Activated CD4-positive, CD25-positive, alpha-beta regulatory T cell treated with anti-CD3 and anti-CD28 coated beads, Interleukin-2, amount 50 U/mL, for 72 hours (primary cell): ENCODE measurements at places on chromosomes 1 and 21.

DNA sequence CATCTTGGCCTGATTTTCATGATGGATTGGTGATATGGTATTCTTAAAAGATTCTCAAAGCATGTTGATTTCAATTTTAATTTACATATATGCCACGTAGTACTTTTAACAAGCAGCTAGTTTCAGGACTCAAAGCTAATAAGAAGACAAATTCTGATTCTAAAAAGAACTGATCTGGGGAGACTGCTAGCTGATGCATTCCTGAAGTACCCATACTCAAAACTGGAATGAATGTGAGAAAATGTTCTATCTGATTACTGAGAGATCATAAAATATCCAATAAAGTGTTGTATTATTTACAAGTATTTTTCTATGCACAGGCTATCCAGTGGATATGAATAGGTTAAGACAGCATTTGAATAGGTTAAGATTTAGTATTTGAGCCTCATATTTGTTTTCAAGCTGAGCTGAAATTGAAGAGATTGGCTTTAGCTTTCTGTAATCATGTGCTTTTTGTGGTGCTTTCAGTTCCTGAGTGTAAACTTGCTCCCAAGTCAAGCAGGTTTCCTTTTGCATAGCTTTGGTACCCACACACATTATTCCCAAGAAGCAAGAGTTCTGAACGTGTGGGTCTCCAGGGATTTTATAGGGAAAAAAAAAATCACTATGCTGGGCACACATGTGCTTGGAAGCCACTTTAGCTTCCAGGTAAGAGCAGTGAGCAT, 114.1 kb downstream of the VPS13D start:
- DNase-seq: no peak

DNA sequence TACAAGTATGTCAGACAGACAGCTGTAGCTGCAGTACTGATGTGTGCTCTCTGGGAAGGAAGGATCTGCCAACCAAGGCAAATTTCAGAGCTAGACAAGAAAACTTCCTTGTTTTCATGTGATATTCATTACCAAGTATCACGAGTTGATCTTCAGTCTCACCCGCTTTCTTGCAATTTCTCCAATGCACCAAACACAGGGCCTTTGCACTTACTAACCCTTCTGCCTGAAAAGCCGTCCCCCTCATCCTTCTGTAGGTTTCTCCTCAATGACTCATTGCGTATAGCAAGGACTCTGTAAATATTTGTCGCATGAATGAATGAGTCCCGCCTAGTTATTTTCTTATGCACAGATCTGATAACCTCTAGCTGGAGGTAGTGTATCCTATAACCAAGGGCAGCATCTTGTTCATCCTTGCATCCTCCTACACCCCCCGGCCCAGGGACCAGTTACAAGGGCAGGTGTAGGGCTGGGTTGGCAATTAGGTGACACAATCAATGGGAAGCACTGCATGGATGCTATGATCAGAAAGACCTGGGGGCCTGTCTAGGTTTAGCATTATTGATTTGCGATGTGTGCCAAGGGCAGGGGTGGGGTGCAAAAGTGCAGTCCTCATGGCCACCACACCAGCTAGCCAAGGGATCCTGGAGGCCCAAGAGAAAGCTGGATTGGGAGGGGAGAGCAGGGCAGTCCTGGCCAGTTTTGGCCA, 51.4 kb upstream of the GPR157 start:
- no peak for DNase-seq

DNA sequence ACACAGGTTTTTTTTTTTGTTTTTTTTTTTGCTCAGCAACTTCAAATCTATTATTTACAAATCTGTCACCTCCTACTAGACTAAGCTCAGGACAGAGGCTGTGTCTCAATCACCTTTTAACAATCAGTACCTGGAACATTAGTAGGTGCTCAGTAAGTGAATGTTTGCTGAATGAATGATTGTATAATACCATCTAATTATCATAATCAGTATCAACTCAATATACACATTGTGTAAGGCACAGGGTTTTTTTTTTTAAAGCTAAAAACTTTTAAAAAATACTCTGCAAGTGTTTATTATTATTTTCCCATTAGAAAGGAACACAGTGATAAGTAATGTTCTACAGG, 9.2 kb downstream of the ERRFI1 start:
- no peak for DNase-seq

GRCh38 chr1:61343734-61344420, 261.5 kb downstream of the NFIA start:
- no peak for DNase-seq

- DNase-seq: no peak
These were observed 82.7 kb downstream of the SIK1 start for GRCh38 chr21:43343992-43344886.

DNA sequence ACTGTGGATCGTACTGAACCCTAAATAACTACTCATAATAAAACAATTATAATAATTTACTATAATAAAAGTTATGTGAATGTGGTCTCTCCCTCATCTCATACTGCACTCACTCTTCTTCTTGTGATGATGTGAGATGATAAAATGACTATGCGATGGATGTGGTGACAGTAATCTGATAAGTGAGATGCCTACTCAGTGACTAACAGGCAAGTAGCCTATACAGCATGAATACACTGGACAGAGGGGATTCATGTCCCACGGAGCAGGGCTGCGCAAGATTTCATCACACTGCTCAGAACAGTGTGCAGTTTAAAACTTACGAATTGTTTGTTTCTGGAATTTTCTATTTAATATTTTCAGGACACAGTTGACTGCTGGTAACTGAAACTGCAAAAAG, 304.0 kb downstream of the DUSP10 start:
- DNase-seq: no peak

DNA sequence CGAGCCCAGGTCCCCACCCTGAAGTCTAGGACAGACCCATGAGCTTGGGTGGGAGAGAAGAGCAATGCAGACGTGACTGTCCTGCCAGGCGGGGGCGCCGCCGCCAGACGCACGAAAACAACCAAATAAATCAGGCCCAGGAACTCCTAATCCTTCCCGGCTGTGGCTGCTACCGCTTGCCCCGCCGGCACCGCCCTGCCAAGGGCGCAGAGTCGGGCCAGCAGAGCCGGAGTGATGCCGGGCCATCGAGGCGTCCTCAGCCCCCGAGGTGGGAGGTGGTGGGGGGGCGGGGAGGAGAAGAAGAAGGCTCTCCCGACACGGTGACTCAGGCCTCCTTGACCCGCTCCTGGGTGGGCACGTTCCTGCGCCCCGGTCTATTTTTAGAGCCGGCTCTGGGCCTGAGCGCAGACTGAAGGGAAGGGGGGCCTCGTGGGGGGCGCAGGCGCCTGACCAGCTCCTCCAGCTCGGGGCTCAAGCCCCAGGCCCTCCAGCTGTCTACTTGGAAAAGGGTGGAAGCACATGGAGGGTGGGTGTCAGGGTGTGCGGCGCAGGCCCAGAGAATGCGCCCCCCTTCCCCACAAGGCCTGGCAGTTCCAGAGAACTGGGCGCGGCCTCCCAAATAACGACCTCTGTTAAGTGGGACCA, 10.7 kb upstream of the COL16A1 start:
- no peak for DNase-seq
